ENCODE measurements at places on chromosomes 1 and 21.

DNA sequence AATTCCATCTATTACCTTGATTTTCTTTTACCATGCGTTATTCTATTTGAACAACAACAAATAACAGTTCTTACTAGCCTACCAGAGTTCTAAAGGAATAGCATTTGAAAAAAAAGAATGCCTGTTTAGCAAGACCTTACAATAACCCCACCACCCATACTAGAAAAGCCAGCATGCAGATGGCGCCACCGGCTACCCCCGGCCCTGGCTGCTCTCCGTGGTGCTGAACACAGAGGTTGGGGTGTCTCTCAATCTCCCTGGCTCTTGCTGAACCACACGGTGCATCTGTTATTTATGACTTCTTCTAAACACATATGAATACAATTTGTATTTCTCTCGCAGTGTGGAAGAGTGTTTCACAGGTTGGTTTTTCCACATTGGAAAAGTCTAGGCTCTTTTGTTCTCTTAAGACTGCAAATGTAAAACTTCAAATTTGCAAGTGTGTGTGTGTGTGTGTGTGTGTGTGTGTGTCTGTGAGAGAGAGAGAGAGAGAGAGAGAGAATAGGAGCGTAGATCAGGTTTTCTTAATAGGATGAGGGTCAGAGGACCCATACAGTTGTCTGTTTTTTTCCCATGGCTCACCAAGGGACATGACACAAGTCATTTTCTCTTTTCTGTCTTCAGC is 13.6 kb downstream of the GRIK3 start:
- no peak for DNase-seq

DNA sequence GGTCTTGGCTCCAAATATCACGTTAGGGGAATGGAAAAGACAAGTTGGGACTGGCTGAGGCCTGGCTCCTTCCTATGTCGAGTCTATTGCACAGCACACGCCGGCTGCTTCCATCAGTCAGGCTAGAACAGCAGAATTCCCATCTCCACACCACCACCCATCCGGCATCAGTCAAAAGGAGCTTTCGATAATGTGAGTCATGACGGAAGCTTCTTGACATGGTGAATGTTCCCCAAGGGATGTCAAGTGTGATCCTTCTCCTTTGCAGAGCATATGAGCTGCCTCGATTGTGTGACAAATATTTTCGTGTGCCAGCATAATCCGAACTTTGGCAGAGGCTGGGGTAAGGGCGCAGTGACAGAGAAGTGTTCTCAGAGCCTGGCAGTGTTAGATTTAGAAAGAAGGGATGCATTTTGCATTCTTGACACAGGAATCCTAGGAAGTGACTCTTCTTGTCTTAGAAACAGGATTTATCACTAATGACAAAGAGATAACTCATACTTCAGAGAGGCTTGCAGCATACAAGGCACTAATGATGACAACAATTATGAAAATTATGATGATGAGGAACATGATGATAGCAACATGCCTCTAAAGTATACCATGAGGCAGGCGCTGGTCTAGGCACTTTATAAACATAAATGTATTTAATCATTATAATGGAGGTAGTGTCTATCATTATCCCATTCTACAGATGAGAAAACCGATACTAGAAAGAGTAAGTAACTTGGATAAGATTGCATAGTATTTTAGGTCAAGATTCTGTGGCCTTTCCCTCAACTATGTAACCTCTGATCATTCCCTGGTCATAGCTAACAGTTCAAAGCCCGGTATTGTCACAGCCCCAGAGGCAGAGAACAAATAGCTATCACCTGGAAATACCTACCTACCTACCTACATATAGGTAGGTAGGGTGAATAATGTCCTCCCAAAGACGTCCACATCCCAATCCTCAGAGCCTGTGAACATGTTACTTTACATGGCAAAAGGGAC is 135.0 kb downstream of the KCNJ6 start:
- no peak for DNase-seq

GRCh38 chr1:232579466-232579865 is 50.5 kb downstream of the SIPA1L2 start:
- DNase-seq = no peak

DNA sequence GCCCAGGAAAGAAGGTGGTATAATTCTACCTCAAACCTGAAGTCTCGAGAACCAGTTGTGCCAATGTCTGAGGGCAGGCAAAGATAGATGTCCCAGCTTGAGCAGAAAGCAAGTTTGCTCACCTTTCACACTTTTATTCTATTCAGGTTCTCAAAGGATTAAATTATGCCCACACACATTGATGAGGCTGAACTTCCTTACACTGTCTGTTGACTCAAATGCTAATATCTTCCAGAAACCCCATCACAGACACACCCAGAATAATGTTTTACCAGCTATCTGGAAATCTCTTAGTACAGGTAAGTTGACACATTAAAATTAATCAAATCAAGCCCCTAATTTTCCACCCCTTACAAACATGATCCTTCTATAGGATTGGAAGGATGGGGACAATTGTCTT is 605.7 kb downstream of the NUF2 start:
- DNase-seq = no peak

DNA sequence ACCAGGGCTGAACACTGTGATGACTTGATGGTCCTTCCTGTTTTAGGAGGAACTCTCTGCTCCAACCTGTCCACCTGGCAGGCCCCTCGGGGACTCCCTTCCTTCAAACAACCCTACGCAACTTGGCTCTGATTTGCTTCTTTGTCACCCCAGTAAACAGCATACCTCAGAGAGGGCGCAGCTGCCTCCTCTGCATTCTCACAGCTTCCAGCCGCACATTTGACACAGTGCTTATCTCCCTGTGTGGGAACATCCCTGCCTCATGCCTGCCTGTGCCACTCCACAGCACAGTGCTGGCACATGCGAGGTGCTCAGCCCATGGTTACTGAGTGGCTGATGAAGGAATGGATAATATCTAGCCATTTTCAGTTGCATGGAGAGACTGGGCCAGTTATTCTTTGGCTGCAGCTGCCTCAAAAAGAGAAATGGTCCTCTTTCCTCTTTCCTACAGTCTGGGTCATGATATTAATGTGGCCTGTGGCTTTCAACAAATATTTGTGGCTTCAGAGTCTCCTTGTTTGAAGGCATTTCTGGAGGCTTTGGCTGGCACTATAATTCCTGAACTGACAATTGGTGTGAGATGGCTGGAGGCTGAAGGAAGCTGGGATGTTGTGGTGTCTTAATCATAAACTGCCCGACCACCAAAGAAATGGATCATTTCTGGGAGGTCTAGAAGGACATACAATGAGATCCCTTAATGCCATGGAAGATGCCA is 77.9 kb downstream of the TENT5C start:
- DNase-seq = no peak

DNA sequence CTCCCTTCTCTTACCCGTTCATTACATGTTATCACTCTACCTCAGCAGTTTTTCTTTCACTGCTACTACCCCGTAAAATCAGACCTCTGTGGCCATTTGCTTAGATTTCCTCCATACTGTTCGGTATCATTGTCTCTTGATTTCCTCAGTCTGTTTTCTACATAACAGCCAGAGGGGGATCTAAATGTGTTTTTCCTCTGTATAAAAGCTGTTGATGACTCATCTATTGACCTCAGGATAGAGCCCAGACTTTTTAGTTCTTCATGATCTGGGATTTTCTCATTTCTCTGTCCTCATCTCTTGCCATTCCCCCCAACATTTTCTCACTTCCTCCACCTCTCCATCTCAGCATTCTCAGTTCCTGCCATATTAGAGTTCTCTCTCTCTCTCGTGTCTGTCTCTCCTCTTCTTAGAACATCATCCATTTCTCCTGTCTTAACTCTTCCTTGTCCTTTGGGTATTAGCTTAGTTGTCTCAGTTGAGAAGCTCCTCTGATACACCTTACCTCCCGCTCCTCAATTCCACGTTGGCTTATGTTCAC is 10.5 kb downstream of the OTUD3 start:
- no peak for DNase-seq

DNA sequence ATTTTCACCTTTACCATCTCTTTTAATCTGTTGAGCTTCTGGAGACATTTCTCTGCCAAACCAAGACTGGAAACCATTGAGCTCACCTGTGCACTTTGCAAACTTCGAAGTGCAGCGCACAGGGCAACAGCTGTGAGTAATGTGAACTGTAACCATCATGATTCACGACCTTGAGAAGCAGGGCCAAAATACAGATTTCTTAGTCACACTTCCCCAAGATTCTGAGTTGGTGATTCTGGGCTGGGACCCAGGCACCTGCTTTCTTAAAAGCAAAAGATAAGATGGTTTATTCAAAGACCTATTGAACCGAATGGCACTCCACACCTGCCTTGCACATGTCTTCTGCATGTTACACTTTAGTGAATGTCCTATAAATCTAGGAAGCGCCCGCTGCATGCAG is 10.2 kb downstream of the AGTRAP start:
- DNase-seq = no peak

- DNase-seq = no peak
Measured at GRCh38 chr1:204455063-204455830, 39.4 kb downstream of the PIK3C2B start.

DNA sequence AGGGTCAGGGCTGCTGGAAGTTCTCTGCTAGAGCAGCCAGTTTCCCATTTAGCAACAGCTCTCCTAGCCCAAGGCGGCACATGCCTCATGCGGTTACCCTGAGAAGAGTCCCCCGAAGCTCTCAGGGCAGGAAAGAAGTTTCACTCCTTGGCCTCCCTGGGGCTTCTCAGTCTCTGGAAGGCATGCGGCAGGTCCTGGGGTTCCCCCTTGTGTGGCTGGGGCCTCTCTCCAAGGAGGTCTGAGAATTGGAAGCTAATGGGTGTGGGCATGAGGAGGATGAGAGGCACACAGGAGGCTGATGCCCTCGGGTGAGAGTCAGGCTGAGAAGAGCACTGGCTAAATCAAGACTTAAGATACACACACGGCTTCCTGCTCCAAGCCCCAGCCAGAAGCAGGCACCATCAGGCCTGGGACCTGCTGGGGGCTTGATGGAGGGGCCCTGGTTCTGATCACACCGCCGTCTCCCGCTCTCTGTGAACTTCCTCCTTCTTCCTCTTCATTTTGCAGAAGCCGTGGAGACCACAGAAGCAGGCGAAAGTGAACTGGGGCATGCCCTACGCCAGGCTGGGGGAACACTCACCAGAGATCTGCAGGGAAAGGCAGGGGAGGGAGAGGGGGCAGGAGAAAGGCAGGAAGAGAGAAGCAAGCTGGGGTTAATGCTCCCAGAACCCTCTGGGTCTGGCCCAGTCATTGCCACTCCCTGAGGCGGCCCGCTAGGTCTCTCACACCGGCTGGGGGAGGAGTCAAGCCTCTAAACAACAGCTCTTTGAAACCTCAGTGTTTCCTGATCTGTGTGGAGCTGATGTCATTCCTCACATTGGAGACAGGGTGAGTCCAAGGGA is 15.1 kb downstream of the BLACAT1 start:
- no peak for DNase-seq

DNA sequence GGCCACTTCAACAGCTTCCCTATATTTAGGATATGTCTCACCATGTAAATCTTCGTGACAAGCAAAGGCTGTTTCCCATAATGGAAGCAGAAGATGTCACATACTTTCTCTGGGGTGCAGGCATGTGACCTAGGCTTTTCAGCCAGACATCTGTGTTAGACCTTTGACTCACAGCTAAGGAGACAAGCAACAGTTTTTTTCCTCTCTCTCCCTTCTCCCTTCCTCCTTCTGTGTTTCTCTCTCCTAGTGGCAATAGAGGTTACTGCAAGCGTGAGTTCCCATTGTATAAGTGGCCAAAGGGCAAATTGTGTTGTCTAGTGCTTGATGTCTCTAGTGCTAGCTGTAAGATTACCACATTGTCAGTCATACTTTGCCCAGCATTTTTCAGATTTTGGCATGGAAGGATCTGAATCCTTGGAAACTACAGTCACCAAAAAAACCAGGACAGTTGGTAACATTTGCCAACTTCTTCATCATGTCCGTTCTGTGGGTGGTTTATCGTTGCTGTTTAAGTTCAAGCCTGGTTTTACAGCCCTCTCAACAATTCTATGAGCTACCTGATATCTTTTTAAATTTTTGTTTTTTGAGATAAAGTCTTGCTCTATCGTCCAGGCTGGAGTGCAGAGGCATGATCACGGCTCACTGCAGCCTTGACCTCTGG is 44.4 kb upstream of the RABGAP1L start:
- no peak for DNase-seq

DNA sequence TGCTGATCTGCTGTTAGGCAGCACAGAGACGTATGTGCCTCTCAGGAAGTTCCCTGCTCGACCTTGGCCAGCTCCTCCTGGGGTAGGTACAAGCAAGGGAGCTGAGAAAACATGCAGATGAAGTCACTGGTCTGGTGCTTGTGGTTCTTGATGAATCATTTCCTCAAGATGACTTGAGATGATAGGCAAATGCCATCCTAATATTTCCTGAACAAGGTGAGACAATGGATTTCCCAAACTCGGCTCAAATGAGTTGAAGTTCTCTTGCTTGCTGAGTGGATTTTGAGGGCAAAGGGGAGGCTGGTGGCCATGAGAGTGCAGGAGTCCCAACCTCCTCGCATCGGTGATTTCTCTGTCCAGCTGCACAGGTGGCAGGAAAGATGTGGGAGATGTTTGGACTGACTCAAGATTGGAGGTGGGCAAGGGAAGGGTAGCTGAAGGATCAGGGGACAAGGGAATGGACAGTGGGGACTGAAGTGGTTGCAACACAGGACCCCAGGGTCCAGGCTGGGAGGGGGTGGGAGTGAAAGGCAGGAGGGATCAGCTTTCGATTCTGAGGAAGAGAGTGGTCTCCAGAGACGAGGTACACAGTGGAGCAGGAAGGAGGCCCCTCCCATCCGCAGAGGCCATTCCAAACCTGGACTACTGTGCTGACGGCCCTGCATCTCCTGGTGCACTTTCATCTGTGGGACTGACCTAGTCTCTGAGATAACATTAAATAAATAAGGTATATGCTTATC is 63.9 kb downstream of the CAPN2 start:
- no peak for DNase-seq

- no peak for DNase-seq
Measured at GRCh38 chr1:64242895-64243756, 39.7 kb downstream of the UBE2U start.

DNA sequence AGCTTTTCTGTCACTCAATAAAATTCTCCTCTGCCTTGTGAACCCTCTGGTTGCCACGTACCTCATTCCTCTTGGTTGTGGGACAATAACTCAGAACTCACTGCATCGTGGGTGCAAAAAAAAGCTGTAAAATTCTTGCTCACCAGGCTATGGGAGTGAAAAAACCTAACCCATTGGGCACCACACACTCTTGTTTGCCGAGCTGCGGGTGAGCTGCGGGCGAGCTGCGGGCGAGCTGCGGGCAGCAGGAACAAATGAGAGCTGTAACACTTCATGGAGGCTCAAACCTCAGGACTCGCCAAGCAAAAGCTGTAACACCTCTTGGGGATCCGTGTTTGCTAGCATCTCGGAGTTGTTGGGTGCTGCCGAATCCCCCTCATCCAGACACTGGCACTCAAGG is 641.3 kb upstream of the CHRM3 start:
- DNase-seq = no peak

DNA sequence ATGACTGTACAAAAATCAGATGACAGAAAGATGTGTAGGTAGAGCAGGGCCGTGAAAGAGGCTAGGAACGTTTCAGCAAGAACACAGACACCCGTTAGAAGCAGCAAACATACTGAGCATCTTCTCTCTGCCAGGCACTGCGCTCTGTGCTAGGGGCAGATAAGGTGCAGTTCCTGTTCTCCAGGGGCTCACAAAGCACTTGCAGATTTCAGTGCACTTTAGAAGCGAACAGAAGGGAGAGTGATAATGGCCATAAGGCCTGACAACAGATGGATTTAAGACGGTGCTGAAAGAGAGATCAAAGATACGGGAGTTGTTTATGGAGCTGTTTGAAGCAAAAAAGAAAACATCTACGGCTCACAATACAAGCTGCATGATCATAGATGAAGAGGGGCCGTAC is 200.3 kb upstream of the FOXD3 start:
- DNase-seq = no peak

All from omental fat pad (tissue), 4 donors.